Thyroid gland (tissue), 4 donors: ENCODE measurements at places on chromosomes 3 and 15. TPM values are rescaled to one million over a fixed set of nuclear protein-coding genes. Genes with fewer than 3 reads are reported as not detected.
A peak's percentile ranks its signal among the peaks of the same experiment; 100 is the strongest.

DNA sequence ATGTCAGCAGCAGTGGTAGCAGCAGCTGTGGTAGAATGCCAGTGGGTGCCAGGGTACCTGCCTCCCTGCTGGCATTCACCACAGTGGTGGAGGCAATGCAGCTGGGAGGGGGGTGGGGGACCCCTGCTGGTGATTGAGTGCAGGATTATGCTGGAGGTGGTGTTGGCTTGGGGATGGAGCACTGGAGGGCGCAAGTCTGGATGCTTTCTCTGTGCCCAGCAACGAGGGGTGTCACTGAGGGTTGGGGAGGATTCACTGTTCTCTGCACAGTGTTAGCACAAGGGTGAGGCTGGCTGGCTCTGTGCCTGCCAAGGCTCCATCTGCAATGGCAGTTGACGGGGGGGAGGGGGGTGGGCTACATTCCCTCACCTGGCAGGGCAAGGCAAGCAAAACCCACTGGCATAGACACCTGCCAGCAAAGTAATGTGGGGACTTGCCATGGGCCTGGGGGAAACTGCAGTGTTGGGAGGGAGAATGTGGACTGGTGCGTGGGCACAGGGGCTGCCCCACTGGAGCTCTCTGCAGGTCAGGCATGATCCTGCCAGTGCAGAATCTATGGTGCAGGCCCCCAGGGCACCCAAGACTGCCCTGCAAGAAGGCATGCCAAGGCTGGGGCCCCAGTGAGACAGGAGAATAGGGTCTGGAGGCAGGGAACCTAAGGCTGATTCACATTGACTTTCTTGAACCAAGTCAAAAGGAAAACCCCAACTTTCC, 64.3 kb downstream of the MINDY4B start:
- no peak for DNase-seq
- H3K27me3 ChIP-seq, result no peaks in the 10 kb centered on the region

DNA sequence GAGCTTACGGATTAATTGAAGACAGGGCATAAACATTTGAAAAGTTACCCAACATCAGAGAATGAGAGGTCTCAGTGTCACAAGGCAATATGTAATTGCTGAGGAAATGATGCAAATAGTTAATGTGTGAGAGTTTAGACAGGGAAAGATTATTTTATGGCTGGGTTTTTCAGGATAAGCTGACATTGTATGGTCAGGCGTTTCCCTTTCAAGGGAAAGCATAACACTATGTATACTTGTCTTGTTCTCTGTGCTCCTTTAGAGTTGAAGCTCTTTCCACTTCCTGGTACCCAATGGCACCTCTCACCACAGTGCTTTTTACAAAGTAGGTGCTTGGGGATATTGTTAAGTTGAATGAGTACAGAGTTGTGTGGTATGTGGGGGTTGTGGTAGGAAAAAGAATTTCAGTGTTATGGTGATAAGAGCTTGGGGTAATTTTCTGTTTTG, 19.9 kb downstream of the IQGAP1 start:
- DNase-seq, result no peak
- peak overlapping the region; percentile 92 for H3K27ac ChIP-seq
- no peak overlapping the region for H3K4me3 ChIP-seq
- H3K27me3 ChIP-seq, result no peaks in the 10 kb centered on the region
- peaks cover 70% of the 10 kb centered on the region for H3K4me1 ChIP-seq

DNA sequence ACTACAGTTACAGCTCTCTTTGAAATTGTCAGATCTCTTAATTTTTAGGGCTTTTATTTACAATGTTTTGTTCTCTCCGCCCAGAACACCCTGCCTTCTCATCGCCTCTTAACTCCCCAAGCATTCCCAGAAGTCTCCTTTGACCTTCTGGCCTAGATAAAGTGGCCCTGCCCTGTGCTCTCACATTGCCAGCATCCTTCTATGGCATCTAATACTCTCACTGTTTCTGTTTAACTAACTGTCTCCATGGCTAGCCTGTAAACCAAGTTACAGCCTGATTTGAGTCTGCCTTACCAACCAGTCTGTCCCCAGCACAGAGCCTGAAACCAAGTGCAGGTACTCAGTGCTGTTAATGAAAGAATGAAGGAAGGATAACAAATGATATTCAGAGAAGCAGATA, 19.9 kb downstream of the COL8A1 start:
- H3K4me1 ChIP-seq, result peaks cover 27% of the 10 kb centered on the region
- peak overlapping the region; percentile 14 for H3K27ac ChIP-seq
- no peaks in the 10 kb centered on the region for H3K27me3 ChIP-seq
- DNase-seq, result no peak

GRCh38 chr3:39804951-39805350, 4.5 kb upstream of the MYRIP start:
- H3K4me3 ChIP-seq, result no peak overlapping the region
- no peak overlapping the region for H3K27ac ChIP-seq
- no peaks in the 10 kb centered on the region for H3K36me3 ChIP-seq

- no peaks in the 10 kb centered on the region for H3K27me3 ChIP-seq
- no peak overlapping the region for H3K27ac ChIP-seq
- H3K4me1 ChIP-seq, result peaks cover 24% of the 10 kb centered on the region
- no peaks in the 10 kb centered on the region for H3K36me3 ChIP-seq
- H3K4me3 ChIP-seq, result no peak overlapping the region
These were observed 25.2 kb downstream of the GASK1A start for GRCh38 chr3:43004282-43004681.

DNA sequence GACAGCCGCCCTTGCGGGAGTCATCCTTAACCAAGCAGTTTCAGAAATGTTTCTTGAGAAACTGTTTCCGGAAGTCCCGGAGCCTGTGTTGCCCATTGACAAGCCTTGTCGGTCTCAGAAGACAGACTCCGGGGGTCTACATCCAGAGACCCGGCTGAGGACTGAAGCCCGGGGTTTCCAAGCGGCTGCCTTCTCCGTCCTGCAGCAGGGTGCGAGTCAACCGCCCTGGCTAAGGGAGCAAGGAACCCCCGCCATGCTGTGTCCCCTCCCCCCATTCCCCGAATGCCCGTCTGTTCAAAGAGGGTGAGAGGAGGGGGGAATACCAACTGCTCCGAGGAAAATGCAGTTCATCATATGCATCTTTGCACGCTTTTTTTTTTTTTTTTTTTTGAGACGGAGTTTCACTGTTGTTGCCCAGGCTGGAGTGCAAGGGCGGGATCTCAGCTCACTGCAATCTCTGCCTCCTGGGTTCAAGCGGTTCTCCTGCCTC, 61.6 kb downstream of the ATP1B3 start:
- no peaks in the 10 kb centered on the region for H3K36me3 ChIP-seq
- no peak for DNase-seq
- no peaks in the 10 kb centered on the region for H3K27me3 ChIP-seq
- no peak overlapping the region for H3K4me3 ChIP-seq
- H3K27ac ChIP-seq, result no peak overlapping the region

- no peak overlapping the region for H3K4me3 ChIP-seq
- H3K4me1 ChIP-seq, result no peaks in the 10 kb centered on the region
- no peaks in the 10 kb centered on the region for H3K36me3 ChIP-seq
- no peaks in the 10 kb centered on the region for H3K27me3 ChIP-seq
- peak; percentile 14 for DNase-seq
These were observed 20.9 kb downstream of the OCA2 start for GRCh38 chr15:28078191-28078719.

DNA sequence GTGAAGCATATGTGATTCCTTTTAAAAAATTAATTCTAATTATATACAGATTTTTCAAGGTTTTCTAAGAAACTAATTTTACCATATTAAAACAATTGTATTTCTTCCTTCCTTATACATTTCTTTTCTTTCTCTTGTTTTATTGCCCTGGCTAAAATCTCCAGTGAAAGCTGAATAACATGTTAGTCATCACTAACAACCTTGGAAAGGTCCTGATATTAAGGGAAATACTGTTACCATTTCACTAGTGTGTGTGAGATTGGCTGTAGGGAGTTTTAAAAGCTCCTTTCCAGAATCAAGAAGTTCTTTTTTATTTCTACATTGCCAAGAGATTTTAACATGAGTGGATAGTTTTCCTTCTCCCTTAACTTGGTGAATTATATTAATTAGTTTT, 229.7 kb upstream of the EIF1B start:
- no peak for DNase-seq
- H3K4me1 ChIP-seq, result peaks cover 9% of the 10 kb centered on the region
- no peaks in the 10 kb centered on the region for H3K27me3 ChIP-seq
- H3K4me3 ChIP-seq, result no peak overlapping the region
- no peaks in the 10 kb centered on the region for H3K36me3 ChIP-seq

Gene METTL6
- total RNA-seq, result 20.2 TPM

Gene LRRIQ4
- not detected for total RNA-seq

Gene MASP1
- 8.2 TPM for total RNA-seq

Gene AHSG
- not detected for total RNA-seq
